ENCODE measurements at places on chromosomes 3 and 15.

DNA sequence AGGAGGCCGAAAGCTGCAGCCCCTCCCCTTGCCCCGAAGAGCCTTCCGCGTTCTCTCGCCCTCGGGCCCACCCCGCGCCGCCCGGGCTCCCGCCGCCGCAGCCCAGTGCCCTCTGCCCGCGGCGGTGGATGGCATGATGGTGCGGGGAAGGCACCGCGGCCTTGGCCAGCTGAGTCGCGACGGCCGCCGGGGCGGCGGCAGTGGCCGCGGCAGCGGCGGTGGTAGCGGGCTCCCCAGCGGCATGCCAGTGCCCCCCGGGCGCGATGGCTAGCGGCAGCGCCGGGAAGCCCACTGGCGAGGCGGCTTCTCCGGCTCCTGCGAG, 1.2 kb downstream of the TLNRD1 start:
- DNase-seq = no peak

- DNase-seq = peak; percentile 77
Measured at GRCh38 chr15:39312984-39313383, 267.9 kb upstream of the THBS1 start.

DNA sequence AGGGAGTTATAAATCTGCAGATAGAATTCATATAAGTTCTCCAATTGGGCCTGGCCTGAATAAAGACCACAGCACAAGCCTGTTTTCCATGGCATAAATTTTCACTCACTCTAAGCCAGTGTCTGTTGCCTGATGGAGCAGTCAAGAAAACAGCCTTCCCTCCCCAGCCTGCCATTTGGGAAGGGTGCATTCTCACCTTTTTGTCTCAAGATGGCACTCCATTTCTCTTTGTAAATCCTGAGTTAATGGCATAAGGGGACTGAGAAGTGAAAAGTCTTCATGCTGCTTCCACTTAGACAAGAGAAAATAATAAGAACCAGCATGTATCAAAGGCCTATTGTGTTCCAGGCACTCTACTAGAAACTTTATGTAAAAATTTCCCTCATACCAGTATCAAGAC, 115.6 kb upstream of the MANF start:
- DNase-seq = no peak

DNA sequence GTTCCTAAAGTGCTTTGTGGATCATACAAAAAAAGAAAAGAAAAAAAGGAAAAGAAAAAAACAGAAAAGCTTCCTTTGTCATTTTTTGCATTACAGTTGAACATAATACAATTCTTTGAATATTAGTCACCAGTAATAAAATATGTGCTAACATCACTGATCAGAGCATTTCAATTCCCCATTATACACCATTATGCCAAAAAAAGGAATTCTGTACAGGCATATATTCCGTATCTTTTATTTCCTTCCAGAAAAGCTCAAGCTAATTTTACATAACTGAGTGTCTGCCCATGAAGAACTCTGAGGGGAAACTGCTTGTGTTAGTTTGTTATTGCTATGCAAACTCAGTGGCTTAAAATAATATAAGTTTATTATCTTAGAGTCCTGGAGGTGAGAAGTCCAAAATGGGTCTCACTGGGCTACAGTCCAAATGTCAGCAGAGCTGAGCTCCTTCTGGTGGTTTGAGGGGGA, 377.9 kb downstream of the GAP43 start:
- DNase-seq = no peak

DNA sequence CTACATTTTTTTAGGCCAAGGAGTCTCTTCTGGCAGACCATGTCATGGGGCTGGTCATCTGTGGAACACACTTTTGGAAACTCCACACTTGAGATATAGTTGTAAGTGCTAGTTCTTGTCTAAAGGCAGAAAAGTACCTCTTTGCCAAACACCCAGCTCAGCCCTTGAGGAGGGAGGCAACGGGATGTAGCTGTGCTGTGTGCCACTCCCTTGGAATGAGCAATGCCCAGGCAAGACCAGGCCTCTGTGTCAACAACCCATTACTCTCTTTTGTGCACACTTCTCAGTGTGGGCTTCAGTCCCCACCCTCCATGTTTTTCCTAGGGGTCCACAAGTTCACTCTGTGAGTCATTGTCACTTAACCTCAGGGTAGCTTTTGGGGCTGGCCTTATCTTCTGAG, 528.3 kb upstream of the CFAP20DC start:
- DNase-seq = no peak

Data from NB4 (cell line).